Activated CD8-positive, alpha-beta memory T cell treated with anti-CD3 and anti-CD28 coated beads for 4 hours (primary cell): ENCODE measurements at places on chromosomes 6 and 20.

DNA sequence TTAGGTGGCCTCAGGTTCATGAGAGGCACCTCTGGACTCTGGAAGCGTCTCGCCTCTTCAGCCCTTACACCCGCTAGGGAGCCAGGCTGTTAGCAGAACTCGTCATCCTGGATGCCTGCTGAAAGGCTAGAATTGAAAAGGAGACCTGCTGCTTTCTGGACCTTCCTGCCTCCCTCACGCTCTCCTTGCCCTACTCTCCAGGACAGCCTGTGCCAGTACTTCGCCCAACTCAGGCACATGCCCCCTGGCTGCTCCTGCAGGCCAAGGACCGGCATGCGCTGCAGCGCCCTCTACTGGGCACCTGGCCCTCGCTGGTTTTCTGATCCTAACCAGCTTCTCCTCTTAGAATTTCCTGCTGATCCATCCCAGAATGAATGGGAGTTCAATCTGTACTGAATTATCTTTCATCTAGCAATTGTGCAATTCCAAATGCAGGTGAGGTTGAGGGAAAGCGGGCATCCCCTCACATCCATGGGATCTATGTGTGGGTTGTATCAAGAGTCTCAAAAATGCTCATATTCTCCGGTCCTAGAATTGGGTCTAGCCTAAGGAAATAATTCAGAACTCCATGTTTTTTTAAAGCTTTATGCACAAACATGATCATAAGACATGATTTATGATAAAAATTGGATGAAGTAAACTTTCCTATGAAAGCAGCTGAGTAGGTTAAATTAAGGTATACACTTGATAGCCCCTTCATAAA is 78.0 kb downstream of the PTPN1 start:
- peak; percentile 39 for DNase-seq

DNA sequence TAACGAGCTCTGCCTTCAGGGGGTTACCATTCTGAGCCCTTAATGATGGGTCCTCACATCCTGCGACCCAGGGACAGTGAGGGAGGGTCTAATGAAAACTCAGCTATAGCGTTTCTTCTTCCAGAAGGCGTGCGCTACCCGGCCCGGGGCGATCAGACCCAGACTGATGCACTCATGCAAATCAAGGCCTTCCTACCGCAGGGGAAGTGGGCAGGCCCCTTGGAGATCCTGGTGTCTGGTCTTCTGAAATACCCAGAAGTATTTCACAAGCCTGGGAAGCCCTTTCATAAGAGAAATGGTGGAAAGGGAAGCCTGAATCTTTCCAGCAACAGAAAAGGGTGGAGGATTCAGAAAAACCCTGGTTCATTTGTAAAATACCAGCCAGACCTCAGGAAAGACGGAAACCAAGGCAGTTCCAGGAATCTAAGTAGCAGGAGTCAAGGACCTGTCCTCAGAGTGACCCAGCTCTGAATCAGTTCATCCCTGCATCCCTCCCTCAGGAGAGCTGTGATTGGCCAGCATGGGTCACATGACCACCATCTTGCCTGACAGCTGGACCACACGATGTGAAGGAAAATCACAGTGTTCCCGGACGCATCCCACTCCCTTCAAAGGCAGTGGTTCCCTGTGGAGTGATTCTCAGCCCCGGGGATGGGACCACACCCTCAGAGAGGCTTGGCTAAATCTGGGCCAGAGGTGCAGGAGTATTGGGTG is 12.7 kb downstream of the BFSP1 start:
- DNase-seq = no peak

GRCh38 chr6:7254980-7255835 is 57.8 kb downstream of the SSR1 start:
- DNase-seq = no peak

- no peak for DNase-seq
These were observed 13.4 kb upstream of the BTN3A2 start for GRCh38 chr6:26351544-26351953.

DNA sequence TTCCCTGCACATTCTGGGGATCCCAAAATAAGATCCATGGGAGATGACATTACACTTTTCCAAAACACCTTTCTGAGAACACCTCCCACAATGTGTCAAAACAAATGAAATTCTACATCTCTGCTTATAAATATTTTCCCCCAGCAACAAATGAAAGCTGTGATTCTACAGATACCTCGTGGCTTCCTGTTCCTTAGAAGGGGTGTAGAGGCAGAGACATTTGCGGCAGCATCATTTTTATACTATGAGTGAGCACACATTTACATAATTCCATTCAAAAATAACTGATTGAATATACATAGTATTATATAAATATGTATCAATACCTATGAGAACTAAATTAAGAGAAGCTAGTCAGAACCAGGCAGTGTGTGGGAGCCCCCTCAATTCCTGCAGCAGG is 213.9 kb upstream of the JARID2 start:
- no peak for DNase-seq

GRCh38 chr6:30725713-30726505 is 5.8 kb downstream of the TUBB start:
- no peak for DNase-seq

DNA sequence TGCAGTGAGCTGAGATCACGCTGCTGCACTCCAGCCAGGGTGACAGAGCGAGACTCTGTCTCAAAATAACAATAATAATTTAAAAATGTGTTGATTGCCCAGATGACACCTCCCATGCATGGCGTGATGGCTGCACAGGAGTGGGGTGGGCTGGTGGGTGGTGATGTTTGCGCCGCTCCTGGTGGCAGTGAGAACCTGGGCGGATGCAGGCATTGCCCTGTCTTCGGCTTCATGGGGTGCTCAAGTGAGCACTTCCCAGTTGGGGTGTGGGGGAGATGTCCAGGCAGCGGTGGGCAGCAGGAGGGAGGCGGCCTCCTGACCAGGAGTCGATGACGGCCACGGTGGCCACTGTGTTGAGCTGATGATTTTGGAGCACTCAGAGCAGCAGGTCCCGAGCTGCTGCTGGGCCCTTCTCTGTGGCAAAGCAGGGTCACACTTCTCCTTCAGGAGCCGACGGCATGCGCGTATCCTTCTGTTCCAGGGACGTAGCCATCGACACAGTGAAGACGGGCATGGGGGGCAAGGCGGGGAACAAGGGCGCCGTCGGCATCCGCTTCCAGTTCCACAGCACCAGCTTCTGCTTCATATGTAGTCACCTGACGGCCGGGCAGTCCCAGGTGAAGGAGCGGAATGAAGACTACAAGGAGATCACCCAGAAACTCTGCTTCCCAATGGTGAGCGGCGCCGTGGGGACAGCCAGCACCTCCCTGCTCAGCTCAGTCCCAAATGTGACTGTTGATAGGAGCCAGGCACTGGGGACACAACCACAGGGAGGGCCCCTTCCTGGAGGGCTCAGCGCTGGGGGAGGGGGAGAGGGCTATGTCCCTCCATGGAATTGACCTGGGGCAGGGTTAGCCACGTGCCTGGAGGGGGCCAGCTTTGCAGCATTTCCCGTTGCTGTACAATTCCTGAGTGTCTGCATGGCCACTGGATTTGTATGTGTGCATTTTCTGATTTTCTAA is 89.7 kb downstream of the SYNJ2 start:
- no peak for DNase-seq

GRCh38 chr20:41358230-41358629 is 8.4 kb downstream of the EMILIN3 start:
- no peak for DNase-seq

DNA sequence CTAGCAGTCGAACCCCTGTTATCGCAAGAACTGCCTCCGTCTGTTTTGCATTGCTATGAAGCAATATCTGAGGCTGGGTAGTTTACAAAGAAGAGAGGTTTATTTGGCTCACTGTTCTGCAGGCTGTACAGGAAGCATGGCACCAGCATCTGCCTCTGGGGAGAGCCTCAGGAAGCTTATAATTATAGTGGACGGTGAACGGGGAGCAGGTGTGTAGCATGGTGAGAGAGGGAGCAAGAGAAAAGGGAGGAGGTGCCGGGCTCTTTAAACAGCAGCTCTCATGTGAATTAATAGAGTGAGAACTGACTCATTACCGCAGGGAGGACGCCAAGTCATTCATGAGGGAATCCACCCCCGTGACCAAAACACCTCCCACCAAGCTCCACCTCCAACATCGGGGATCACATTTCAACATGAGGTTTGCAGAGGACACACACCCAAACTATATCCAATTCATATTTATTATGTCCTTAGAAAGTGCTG is 172.6 kb upstream of the KCNG1 start:
- DNase-seq = no peak

GRCh38 chr6:90204327-90205056 is 92.2 kb downstream of the BACH2 start:
- no peak for DNase-seq

DNA sequence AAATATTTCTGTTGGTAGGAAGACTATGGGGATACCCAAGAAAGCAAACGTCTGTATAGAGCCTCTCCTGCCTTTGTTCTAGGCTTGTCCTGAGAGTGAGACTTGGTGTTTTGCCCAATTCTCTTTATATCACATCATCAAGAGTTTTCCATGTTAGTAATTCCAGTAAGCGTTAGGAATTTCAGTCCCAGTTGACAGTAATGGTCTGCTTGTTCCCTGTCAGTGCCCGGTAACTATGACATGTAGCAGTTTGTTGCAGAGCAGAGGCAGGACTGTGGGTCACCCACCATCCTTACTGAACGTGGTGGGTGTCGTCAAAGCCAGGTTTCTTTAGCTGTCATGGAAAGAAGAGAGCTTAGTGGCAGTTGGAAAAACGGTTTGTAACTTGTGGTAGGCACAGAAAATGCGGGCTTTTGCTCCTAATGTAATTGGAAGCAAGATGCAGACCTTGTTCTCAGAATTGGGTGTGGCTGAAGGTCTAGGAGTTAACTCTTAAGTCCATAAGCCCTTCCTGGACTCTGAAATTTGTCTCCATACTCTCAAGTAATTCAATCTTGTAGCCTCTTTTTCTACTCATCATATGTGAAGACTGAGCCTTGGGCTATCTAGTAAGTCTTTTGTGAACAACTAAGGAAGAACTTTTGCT is 188.8 kb downstream of the TMEM242 start:
- DNase-seq = no peak

GRCh38 chr6:128079021-128079420 is 178.2 kb upstream of the THEMIS start:
- DNase-seq = no peak
